ENCODE measurements at places on chromosomes 5 and 9. TPM values are rescaled to one million over a fixed set of nuclear protein-coding genes. Genes with fewer than 3 reads are reported as not detected.

The CCNJL gene
- total RNA-seq, result 3.1 TPM

The CFAP157 gene
- 0.86 TPM for total RNA-seq

The RAB3C gene
- total RNA-seq, result 90.1 TPM

The PDE6A gene
- not detected for total RNA-seq

The PCDH1 gene
- total RNA-seq, result 106 TPM

The IFNA2 gene
- total RNA-seq, result 1.4 TPM

The ATOX1 gene
- 78.2 TPM for total RNA-seq

The RAI14 gene
- 7.7 TPM for total RNA-seq

The NKD2 gene
- 10.4 TPM for total RNA-seq

The ECM2 gene
- total RNA-seq, result 2.1 TPM

The DNAH5 gene
- total RNA-seq, result 2.4 TPM

The STPG3 gene
- not detected for total RNA-seq

The SLC46A2 gene
- 0.37 TPM for total RNA-seq

The NR4A3 gene
- 4.3 TPM for total RNA-seq

The CCDC192 gene
- not detected for total RNA-seq

The HACD4 gene
- total RNA-seq, result 2.0 TPM

The FST gene
- 0.54 TPM for total RNA-seq

The WNT8A gene
- total RNA-seq, result 0.42 TPM

The ANKDD1B gene
- 0.32 TPM for total RNA-seq

The ZNF454 gene
- total RNA-seq, result 8.2 TPM

The ENHO gene
- 85.4 TPM for total RNA-seq

The ENDOG gene
- total RNA-seq, result 29.8 TPM

The UBAP1 gene
- 67.7 TPM for total RNA-seq

The OTP gene
- not detected for total RNA-seq

The MRPS30 gene
- total RNA-seq, result 93.6 TPM

Data from dorsolateral prefrontal cortex (tissue), 122 donors.